ENCODE measurements at places on chromosomes 1 and 21.

- DNase-seq, result no peak
Observed at GRCh38 chr1:58437623-58438022, 108.9 kb downstream of the OMA1 start.

DNA sequence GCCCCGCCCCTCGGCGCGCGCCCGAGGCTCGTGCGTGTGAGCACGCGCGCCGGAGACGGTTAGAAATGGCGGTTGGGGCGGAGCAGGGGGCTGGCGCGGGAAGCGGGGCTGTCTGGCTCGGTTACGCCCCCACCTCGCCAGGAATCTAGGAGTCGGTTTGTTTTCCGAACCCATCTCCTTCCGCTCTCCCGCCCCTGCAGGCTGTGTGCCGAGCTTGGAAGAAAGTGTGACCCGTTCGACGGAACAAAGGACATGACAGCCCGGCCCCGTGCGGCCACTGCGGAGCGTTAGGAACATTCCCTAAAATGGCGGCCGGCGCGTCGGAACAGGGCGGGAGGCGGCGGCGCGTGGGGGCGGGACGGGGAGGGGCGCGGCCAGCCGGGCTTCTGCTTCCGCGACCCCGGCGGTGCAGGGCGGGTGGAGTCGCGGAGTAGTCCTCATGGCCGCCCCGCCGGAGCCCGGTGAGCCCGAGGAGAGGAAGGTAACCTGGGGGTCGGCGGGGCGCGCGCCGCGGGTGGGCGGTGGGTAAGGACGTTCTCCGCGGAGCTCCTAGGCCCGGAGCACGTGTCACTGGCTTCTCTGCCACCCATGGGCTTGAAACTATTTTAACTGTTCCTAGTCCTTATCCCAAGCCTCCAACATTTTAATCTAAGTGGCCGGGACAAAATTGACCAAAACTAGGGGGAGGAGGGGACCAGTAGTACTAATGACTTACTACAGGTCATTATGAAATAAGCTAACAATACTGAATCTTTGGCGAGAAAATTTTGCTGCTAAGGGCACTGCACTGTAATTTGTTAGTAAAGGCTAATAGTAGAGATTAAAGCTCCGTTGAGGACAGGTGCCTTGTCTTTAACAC lies at the start of gene COX20:
Gene COX20, plus strand, starts transcription at position 383 of the 859 bp plus-strand sequence. Its CDS starts 57 bp downstream, at position 440.
- peak; percentile 51 for DNase-seq

- no peak for DNase-seq
Observed at GRCh38 chr1:160194737-160195059, 4.3 kb downstream of the CASQ1 start.

GRCh38 chr1:91724231-91724630 lies 161.7 kb downstream of the TGFBR3 start:
- DNase-seq, result no peak

- DNase-seq, result no peak
Observed at GRCh38 chr1:245168906-245169305, 14.1 kb downstream of the KIF26B start.

GRCh38 chr1:65471861-65472332 lies 51.4 kb downstream of the LEPR start:
- peak; percentile 70 for DNase-seq

GRCh38 chr1:6592441-6592840 lies 10.2 kb downstream of the KLHL21 start:
- DNase-seq, result no peak

GRCh38 chr1:247411621-247412327 lies 4.2 kb upstream of the NLRP3 start:
- no peak for DNase-seq

DNA sequence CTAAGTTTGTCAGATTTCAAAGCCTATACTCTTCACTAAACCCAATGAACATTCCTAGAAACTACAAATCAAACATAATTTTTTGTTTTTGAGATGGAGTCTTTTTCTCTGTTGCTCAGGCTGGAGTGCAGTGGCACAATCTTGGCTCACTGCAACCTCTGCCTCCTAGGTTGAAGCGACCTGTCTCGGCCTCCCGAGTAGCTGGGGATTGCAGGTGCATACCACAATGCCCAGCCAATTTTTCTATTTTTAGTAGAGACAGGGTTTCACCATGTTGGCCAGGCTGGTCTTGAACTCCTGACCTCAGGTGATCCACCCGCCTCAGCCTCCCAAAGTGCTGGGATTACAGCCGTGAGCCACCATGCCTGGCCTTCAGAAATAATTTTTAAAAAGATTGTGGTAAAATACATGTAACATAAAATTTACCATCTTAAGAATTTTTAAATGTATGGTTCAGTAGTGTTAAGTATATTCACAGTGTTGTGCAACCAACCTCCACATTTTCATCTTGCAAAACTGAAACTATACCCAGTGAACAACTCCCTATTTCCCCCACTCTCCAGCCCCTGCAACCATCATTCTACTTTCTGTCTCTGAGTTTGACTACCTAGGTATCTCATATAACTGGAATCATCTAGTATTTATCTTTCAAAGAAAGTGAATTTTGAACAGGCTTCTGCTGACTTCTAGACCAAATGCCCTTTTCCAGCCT lies 2.7 kb upstream of the CFAP141 start:
- no peak for DNase-seq

- DNase-seq, result no peak
Observed at GRCh38 chr1:23628951-23629387, 62.6 kb upstream of the RPL11 start.

GRCh38 chr1:182507685-182508084 lies 57.7 kb downstream of the RGSL1 start:
- DNase-seq, result no peak

GRCh38 chr1:45848714-45849113 lies 45.3 kb downstream of the MAST2 start:
- no peak for DNase-seq

- DNase-seq, result no peak
Observed at GRCh38 chr1:245180496-245181157, 25.8 kb downstream of the KIF26B start.

- no peak for DNase-seq
Observed at GRCh38 chr1:94974241-94974640, 47.3 kb upstream of the CNN3 start.

GRCh38 chr1:184596950-184597645 lies 157.6 kb downstream of the EDEM3 start:
- no peak for DNase-seq

DNA sequence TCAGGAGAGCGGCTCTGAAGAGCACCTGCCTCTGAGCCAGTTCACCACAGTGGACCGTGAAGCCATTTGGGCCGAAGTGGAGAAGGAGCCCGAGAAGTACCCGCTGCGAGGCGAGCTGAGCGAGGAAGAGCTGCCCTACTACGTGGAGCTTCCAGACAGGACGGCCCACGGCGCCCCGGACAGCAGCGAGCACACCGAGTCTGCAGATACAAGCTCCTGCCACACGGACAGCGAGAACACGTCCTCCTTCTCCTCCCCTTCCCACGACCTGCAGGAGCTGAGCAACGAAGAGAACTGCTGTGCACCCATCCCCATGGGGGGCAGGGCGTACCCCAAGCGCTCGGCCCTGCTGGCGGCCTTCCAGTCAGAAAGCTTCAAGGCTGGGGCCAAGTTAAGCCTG lies 74.9 kb upstream of the MORC3 start:
- no peak for DNase-seq

- no peak for DNase-seq
Observed at GRCh38 chr21:36202726-36203602, 46.3 kb downstream of the DOP1B start.

DNA sequence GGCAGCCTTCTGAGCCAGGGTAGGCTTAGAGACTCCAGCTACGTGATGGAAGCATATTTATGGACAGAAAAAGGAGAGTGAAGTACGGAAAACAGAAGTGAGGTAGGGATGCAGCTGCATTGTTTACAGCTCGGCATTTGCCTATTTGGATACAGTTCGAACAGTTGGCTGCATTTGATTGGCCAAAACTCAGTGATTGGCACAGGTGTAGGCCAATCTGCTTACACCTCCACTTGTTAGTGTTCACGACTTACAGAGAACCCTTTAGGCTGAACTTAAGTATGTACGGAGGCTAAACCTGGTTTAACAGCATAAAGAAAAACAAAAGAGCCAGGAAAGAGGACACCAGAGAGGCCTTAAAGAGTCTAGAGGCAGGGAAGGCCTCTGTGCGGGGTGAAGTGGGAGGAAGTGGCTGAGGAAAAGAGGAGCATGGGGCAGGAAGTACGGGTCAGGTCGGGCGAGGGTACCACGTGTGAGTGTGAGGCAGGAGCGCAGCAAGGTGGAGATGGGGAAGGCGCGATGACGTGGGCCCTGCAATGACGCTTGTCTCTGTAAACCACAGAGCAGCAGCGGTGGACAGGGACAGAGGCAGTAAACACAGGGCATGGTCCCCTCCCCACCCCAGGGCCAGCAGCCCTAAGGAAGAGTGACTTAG lies 32.0 kb downstream of the RSPH1 start:
- peak; percentile 21 for DNase-seq

- DNase-seq, result no peak
Observed at GRCh38 chr1:79042539-79042938, 36.0 kb upstream of the ADGRL4 start.

- no peak for DNase-seq
Observed at GRCh38 chr1:231211005-231211857, 29.8 kb upstream of the GNPAT start.

DNA sequence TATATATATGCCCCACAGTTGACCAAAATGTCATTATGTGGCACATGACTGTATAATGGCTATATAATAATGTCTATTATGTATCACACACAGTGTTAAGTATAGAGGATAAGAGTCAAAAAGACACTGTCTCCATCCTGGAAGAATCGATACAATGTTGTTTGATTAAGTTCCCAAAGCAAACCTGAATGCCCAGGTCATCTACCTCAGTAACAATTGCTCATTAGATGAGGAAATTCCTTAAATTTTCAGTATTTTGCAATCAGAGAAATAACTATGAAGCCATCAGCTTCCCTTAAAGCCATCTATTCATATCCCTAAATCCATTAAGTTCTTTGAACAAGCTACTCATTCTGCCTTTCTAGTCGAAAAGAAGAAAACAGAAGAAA lies 10.0 kb downstream of the FOXJ3 start:
- no peak for DNase-seq

DNA sequence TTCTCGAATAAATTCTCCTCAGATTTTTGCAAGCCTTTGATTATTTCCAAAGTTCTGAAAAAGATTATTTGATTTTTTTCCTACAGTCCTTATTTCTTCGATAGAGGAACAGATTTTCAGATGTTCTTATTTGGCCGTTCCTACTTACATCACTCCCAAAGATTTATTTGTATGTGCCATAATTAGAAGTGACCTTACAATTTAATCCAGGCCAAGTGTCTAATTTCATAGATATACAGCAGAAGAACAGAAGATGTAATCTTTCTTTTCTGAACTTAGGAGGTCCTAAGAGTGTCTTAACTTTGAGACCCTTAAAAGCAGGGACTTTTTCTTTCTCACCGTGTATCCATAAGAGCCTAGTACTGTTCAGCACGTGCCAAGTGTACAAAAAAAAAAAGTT lies 46.3 kb downstream of the MAP10 start:
- DNase-seq, result no peak

GRCh38 chr21:42423197-42423675 lies 19.5 kb downstream of the UBASH3A start:
- DNase-seq, result no peak

DNA sequence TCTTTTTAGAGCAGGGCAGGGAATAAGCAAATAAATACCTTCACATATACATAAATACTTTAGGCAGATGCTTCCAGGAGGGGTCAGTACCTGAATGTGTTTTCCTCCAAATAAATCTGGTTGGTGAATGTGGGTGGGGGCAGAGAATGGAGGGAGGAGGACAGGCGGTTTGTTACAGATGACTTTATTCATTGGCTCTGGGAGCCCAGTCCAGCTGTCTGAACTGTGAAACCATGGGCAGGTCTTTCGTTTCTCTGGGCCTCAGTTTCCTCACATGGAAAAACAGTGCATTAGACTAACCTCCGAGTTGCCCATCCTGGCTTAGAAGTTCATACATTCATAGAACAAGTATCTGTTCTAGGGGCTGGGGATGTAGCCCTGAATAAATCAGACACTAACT lies 124.6 kb downstream of the IER5 start:
- no peak for DNase-seq

- DNase-seq, result peak; percentile 49
Observed at GRCh38 chr1:212651521-212651920, 43.0 kb downstream of the ATF3 start.

DNA sequence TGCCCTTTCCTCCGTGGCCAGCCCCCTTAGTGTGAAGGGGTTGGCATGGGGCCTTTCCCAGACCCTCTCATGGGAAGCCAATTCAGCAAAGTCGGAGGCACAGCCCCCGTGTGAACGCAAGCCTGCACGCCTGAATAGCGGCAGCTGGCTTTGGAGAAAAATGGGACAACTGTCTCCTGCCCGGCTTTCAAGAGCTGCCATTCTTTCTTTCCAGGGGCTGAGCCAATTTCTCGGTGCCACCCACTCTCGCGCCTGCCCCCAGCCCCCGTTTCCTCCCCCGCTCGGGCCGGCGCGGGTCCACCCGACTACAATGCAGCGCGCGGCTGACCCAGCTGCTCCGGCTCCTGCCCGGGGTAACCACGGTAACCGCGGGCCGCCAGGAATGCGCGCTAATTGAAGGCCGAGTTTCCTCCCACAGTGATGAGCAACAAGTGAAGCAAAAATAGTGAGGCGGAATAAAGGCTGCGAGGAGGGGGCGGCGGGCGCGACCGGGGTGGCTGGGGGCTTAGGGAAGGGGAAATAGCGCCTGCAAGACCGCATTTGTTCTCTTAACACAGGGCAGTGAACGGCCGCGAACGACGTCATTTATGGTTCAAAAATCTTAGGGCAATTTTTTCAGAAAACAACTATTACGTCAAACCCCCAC lies 27.8 kb downstream of the ILDR2 start:
- no peak for DNase-seq

DNA sequence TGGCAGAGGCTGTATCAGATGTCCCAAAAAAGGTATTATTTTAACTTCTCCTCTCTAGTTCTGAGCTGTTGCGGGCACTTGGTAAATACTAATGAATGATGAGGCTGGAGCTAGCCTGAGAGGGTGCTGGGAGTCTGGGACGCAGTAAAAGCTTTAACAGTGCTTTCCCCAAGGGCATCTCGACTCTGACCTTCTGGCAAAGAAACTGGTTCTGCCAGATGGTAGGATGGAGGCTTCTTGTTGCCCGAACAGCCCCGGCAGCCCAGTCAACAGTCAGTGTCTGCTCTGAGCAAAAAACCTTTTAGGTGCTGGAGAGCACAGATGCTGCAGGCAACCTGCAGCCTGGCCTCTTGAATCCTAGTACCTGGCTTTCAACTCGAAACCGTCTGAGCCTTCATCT lies 2.5 kb upstream of the PNRC2 start:
- DNase-seq, result no peak

- no peak for DNase-seq
Observed at GRCh38 chr1:32334274-32334861, 1.7 kb downstream of the MARCKSL1 start.
